ENCODE measurements at places on chromosomes 3 and 15.

DNA sequence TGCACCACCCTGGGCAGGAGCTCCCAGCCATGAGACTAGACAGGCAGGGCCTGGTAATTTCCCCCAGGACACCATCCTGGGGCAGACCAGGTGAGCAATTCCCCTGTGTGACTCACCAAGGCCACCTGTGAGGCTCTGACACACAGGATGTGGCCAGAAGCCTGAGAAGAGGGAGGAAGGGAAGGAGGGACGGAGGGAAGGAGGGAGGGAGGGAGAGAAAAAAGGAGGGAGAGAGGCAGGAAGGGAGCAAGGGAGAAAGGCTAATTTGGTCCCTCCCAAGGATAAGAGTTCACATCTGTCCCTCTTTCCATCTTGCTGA lies 25.9 kb downstream of the WNT7A start:
- DNase-seq: no peak

- no peak for DNase-seq
Measured at GRCh38 chr3:7779331-7779730, 722.3 kb upstream of the LMCD1 start.

DNA sequence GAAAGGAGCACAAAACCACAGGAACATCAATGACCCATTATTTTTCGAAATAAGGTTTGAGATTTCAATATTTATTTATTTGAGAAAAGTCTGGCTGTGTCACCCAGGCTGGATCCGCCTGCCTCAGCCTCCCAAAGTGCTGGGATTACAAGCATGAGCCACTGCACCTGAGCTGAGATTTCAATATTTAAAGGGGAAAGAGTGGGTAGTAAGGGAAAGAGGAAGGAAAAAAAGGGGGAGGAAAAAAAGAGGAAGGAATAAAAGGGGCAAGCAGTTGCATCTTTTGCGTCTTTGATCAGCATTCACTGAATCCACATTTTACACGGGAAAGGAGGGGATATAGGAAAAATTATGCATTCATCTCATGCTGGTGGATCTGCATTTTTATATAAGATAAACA lies 47.4 kb downstream of the ERICH6 start:
- no peak for DNase-seq

DNA sequence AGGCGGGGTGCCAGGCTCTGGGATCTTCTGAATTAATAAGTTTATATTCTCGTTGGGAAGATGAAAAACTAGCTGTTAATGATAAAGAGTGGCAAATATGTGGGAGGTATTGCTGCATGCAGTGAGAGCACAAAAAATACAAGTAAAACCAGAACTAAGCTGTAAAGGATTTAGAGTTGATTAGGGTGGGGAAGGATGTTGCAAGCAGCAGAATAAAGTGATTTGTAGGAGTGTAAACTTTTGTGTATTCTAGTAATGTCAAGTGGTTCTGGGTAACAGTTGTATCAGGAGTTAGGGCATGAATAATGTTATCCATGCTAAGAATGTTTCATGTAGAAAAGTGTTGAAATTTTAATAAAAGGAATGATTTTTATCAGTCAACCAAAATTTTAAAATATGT lies 18.1 kb downstream of the CRYBG3 start:
- no peak for DNase-seq

DNA sequence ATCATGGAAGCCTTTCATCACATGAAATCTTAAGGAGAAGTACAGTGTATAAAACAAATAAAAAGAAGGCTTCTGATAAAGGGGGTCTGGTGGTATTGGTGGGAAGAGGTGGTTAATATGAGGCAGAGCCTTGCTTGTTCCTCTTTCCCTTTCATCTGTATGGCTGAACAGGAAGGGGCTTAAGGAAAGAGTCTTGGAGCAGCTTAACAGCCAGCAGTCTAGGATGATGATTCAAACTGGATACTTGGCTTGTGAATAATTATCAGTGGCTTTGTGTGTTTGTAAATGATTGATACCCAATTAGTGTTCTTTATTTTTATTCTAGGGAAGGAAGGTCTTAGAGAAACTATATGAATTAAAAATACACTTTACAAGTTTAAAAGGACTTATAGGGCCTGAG lies 29.1 kb upstream of the TCAIM start:
- no peak for DNase-seq

Data from SJSA1 (cell line).